ENCODE measurements at places on chromosomes 6 and 20.

DNA sequence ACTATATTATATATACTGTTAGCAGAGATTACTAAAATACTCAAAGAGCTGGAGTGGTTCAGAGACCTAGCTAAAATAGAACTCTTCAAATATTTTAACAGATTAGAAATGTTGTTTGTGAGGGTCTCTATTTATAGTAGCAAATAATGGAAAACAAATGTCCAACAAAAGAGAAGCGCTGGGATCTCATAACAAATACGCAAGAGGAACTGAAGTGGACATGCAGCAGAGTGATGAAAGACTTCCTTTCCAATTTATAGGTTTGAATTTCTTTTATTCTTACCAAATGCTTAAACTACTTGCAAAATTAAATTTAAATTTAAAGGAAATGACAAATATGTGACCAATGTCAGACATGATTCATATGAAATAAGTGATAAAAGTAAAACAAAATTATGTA is 49.9 kb downstream of the PIGU start:
- DNase-seq: no peak

DNA sequence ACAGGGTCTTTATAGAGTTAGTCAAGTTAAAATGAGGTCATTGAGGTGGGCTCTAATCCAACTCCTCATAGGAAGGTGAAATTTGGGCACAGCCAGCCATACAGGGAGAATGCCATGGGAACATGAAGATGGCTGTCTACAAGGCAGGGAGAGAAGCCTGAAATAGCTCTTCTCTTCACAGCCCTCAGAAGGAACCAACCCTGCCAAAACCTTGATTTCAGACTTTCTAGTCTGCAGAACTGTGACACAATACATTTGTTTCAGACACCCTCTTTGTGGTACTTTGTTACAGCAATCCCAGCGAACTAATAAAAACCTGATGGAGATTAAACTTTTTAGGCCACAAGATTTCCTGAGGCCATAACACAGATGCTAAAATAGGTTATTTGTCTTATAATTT is 43.1 kb upstream of the HECA start:
- DNase-seq: no peak

DNA sequence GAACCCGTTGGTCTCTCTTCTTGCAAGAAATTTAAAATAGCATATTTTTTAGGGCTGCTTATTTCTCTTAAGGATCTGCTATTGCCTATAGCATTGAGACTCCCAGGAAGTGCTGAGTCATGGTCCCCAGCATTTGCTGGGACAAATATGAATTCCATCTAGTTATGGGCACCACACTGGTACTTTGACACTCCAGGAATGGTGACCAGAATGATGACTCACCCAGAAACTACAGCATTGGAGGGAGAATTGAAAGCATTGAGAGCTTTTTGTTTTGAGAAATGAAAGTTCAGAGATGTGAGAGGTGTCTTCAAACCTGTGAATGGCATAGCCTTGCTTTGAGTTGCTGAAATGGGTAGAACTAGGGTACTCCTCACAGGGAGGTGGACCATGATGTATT is 699.7 kb downstream of the DHX35 start:
- no peak for DNase-seq

- DNase-seq: no peak
These were observed 431.7 kb downstream of the CDKAL1 start for GRCh38 chr6:20965915-20966314.

DNA sequence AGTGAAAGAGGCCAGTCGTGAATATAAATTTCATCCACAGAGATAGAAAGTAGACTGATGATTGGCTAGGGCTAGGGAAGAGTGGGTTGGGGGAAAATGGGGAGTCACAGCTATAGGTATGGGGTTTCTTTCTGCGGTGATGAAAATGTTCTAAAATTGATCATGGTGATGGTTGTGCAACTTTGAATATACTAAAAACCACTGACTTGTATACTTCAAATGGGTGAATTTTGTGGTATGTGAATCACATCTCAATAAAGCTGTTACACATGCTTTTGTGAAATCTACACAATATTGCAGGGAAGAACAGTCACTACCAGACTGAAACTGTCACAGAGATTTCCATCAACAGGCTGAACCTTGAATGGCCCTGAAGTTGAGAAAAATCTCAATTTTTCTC is 61.5 kb downstream of the LYRM4 start:
- no peak for DNase-seq

DNA sequence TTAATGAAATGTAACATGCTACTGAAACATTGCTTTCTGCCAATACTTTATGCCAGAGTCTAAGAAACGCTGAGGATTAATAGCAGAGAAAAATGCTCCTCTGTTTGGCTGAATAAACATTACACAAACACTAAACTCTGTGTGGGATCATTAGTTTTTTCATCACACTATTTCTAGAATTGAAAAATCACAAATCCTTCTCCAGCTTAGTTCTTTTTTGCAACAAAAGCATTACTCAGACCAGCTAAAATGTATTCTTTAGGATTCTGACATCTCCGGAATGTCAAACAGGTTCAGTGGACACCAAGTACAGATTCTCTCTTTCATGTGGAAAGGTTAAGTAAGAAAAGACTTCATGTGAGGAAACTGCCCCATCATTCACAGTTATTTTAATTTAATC is 226.9 kb downstream of the SIM1 start:
- no peak for DNase-seq

GRCh38 chr20:51830538-51830937 is 28.2 kb upstream of the SALL4 start:
- no peak for DNase-seq

- DNase-seq: no peak
These were observed 136.9 kb downstream of the PREX1 start for GRCh38 chr20:48690888-48691287.

DNA sequence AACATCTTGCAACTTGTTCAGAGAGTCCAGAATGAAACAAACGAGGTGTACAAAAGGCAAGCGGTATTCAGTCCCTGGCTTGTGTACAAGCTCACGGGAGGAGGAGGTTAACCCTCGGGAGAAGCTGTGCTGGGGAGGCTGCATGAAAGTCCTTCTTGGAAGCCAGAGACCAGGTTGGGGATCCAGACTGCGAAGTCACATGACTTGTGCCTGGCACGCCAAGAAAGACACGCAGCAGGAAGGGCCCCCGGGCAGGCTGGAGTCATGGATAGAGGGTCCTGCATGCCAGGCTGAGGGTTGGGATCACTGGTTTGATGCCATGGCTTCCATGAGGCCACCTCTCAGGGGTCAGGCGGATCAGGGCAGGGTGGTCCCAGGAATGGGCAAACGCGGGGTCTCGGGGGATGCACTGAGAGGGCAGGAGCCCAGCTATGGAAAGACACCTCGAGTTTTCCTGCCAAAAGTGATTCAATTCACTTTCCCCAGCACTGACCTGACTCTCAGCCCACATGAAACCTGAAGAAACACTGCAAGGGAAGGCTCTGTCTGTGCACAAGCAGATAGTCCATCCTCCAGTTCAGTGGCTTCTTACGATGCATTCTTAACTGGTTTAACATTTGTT is 79.4 kb downstream of the DLL1 start:
- no peak for DNase-seq
